ENCODE measurements at places on chromosomes 3 and 15. TPM values are rescaled to one million over a fixed set of nuclear protein-coding genes. Genes with fewer than 3 reads are reported as not detected.

GOLGA8R gene
- total RNA-seq: 1.8 TPM

ANP32A gene
- 55.1 TPM for total RNA-seq

RTP1 gene
- not detected for total RNA-seq

XCR1 gene
- 0.20 TPM for total RNA-seq

GOLGA6L7 gene
- total RNA-seq: not detected

TMEM44 gene
- 1.1 TPM for total RNA-seq

MUC20 gene
- 3.9 TPM for total RNA-seq

DNA sequence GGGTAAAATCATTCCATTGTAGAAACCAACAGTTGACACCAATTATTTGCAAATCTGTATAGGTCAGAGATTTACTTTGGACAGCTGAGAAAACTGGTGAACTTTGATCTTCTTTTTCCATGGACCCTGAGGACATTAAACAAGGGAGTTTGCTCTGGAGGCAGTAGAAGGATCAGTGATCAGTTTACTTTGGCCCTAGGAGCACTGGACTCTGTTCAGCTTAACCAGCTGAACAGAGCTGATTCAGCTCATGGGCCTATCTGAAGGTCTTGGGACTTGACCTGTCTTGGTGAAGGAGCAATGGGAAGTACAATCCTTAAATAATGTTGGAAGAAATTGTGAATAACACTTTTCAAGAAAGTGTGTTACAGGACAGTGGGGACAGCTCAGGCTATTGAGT, 15.2 kb upstream of the TF start:
- no peak for DNase-seq
- H3K4me1 ChIP-seq: no peaks in the 10 kb centered on the region
- H3K27me3 ChIP-seq: peaks cover 9% of the 10 kb centered on the region
- H3K4me3 ChIP-seq: no peak overlapping the region

GRCh38 chr3:145190138-145190537, 970.8 kb downstream of the PLOD2 start:
- H3K4me1 ChIP-seq: no peaks in the 10 kb centered on the region
- no peak for DNase-seq
- H3K27ac ChIP-seq: no peak overlapping the region
- H3K36me3 ChIP-seq: no peaks in the 10 kb centered on the region
- no peak overlapping the region for H3K4me3 ChIP-seq

- no peak overlapping the region for H3K4me3 ChIP-seq
- H3K27me3 ChIP-seq: peaks cover 4% of the 10 kb centered on the region
- H3K27ac ChIP-seq: no peak overlapping the region
- no peaks in the 10 kb centered on the region for H3K4me1 ChIP-seq
- no peak for DNase-seq
Observed at GRCh38 chr3:185176750-185177359, 24.0 kb upstream of the C3orf70 start.

GRCh38 chr15:67809866-67810265, 15.4 kb upstream of the SKOR1 start:
- H3K27ac ChIP-seq: no peak overlapping the region
- no peak for DNase-seq
- no peaks in the 10 kb centered on the region for H3K27me3 ChIP-seq
- no peak overlapping the region for H3K4me3 ChIP-seq
- H3K4me1 ChIP-seq: no peaks in the 10 kb centered on the region

- no peaks in the 10 kb centered on the region for H3K27me3 ChIP-seq
- no peaks in the 10 kb centered on the region for H3K36me3 ChIP-seq
- no peak overlapping the region for H3K27ac ChIP-seq
- no peak for DNase-seq
- no peak overlapping the region for H3K4me3 ChIP-seq
Observed at GRCh38 chr3:59780209-59780608, 730.4 kb upstream of the CFAP20DC start.

DNA sequence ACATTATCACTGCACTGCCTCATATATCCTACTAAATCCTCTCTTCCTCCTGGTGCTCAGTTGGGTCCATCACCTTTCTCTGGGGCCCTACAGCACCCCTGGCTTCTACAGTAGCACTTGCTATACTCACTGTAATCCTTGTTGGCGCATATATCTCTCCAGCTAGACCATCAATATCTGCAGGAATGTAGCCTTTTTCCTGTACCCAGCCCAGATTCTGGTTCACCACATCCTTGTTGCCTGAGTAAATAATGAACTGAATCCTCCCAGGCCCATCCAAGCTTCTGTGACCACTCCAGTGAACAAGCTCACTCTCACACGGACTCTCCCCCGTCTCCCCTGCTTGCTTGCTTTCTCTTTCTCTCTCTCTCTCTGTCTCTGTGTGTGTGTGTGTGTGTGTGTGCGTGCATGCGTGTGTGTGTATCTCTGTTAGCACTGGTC, 62.5 kb upstream of the LIPC start:
- no peak for DNase-seq
- H3K4me1 ChIP-seq: no peaks in the 10 kb centered on the region
- H3K4me3 ChIP-seq: no peak overlapping the region

DNA sequence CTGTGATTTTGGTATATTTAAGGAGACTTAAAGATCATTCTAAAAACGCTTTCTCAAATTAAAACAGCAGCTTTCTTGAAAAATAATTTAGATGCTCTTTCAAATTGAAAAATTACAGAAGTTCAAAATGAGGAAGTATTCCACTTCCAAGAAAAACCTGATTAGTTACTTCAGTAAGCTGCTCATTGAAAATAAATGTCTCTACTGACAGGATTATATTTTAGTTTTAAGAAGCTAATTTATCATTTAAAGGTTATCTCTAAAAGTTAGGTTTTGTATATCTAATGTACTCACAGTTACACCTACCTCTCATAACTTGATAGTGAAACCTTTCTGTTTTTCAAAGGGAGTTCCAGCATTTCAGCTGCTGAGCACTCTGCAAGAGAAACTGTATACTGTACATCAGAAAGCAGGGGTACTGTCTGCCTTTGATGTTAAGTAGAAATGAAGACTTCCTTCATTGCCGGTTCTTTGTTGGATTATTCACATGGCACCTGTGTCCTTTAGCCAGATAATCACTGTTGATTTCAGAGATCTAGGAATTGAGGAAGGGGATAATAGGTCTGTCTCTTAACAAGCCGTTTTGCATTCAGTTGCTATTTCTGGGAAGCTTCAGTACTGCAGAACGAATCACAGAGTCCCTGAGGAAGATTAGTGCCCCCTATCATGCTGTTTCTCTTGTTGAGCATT, 161.6 kb downstream of the TCF12 start:
- H3K4me1 ChIP-seq: peaks cover 4% of the 10 kb centered on the region
- H3K4me3 ChIP-seq: no peak overlapping the region
- H3K27me3 ChIP-seq: no peaks in the 10 kb centered on the region
- no peak for DNase-seq

- no peaks in the 10 kb centered on the region for H3K36me3 ChIP-seq
- H3K27ac ChIP-seq: no peak overlapping the region
Observed at GRCh38 chr15:78726870-78727551, 84.3 kb downstream of the ADAMTS7 start.

All from CD4-positive, alpha-beta T cell (primary cell).